Spinal cord (tissue), 10 donors: ENCODE measurements at places on chromosomes 5 and 9. TPM values are rescaled to one million over a fixed set of nuclear protein-coding genes. Genes with fewer than 3 reads are reported as not detected.

The PCDHA13 gene
- 5.7 TPM for polyA plus RNA-seq

The SHOC1 gene
- polyA plus RNA-seq, result 0.51 TPM

- H3K4me3 ChIP-seq, result no peak overlapping the region
- H3K27ac ChIP-seq, result no peak overlapping the region
- H3K27me3 ChIP-seq, result no peaks in the 10 kb centered on the region
- no peak for DNase-seq
- no peaks in the 10 kb centered on the region for H3K36me3 ChIP-seq
- H3K4me1 ChIP-seq, result no peaks in the 10 kb centered on the region
Measured at GRCh38 chr5:50744776-50745175, 78.3 kb downstream of the PARP8 start.

- no peak for DNase-seq
Measured at GRCh38 chr5:7686794-7687193, 164.1 kb downstream of the CFAP90 start.

DNA sequence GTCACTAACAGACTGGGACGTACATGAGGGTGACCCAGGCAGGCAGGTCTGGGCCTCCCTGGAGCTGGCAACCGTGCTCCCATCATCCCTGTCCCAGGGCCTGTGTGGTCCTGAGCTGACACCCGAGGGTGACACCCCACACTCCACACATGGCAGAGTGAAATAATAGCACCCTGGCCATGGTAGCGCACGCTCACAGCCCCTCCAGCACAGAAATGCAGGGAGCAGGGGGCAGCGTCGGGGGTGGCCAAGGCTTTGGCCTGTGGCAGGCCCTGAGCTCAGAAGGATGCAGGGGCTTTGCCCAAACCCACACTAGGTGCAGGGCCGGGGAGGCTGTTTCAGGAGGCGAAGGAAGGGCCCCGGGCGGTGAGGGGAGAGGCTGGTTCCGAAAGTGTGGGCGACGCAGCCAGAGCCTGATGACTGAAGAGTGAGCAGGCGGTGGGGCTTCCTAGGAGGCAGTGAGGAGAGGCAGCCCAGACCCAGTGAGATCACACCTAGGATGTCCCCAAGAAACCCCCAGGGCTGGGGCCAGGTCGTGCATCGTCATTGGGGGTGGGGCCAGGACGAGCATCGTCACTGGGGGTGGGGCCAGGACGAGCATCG is 12.9 kb downstream of the OR2V2 start:
- peak overlapping the region; percentile 40 for H3K4me3 ChIP-seq
- H3K4me1 ChIP-seq, result peaks cover 26% of the 10 kb centered on the region
- peaks cover 24% of the 10 kb centered on the region for H3K27me3 ChIP-seq
- peak overlapping the region; percentile 35 for H3K27ac ChIP-seq
- no peak for DNase-seq

GRCh38 chr9:113360242-113360842 is 11.0 kb downstream of the BSPRY start:
- DNase-seq, result no peak
- peaks cover 1% of the 10 kb centered on the region for H3K27me3 ChIP-seq
- H3K4me1 ChIP-seq, result peaks cover 2% of the 10 kb centered on the region
- no peaks in the 10 kb centered on the region for H3K36me3 ChIP-seq

DNA sequence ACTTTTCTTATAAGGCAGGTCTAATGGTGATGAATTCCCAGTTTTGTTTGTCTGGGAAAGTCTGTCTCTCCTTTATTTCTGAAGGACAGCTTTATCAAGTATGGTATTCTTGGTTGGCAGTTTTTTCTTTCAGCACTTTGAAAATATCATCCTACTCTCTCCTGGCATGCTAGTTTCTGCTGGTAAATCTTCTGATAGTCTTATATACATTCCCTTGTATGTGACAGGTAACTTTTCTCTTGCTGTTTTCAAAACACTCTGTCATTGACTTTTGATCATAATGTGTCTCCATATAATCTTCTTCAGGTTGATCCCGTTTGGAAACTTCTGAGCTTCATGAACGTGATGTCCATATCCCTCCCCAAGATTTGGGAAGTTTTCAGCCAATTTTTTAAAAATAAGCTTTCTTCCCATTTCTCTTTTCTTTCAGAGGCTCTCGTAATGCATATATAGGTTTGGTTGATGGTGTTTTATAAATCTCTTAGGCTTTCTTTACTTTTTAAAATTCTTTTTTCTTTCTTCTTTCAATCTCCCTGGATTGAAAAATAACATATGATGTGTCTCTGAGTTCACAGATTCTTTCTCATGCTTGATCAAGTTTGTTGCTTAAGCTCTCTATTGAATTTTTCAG is 22.5 kb upstream of the GRAMD2B start:
- DNase-seq, result no peak
- H3K27ac ChIP-seq, result no peak overlapping the region
- H3K36me3 ChIP-seq, result no peaks in the 10 kb centered on the region

DNA sequence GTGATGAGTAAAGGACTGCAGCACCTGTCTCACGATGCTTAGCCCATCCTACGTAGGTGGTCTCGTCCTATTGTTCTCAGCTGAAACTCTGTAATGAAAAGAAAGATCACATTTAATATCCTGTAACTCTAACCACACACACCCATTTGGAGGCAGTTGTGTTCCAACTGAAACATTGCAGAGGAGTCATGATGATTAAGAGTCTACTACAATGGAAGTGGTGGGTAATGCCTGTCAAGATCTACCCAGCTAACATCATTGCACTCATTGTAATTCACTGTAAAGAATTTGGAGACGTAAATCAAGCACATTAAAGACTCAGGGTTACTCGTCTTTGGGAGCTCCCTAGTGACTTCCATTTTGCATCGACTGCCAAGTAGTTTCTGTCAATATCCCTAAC is 106.0 kb upstream of the PTPN3 start:
- no peak overlapping the region for H3K4me3 ChIP-seq
- no peaks in the 10 kb centered on the region for H3K36me3 ChIP-seq
- no peak for DNase-seq
- no peak overlapping the region for H3K27ac ChIP-seq
- H3K4me1 ChIP-seq, result peaks cover 7% of the 10 kb centered on the region
- H3K27me3 ChIP-seq, result no peaks in the 10 kb centered on the region

- H3K4me1 ChIP-seq, result no peaks in the 10 kb centered on the region
- H3K27me3 ChIP-seq, result no peaks in the 10 kb centered on the region
- no peaks in the 10 kb centered on the region for H3K36me3 ChIP-seq
- H3K4me3 ChIP-seq, result no peak overlapping the region
Measured at GRCh38 chr5:126124706-126125345, 298.4 kb upstream of the GRAMD2B start.

DNA sequence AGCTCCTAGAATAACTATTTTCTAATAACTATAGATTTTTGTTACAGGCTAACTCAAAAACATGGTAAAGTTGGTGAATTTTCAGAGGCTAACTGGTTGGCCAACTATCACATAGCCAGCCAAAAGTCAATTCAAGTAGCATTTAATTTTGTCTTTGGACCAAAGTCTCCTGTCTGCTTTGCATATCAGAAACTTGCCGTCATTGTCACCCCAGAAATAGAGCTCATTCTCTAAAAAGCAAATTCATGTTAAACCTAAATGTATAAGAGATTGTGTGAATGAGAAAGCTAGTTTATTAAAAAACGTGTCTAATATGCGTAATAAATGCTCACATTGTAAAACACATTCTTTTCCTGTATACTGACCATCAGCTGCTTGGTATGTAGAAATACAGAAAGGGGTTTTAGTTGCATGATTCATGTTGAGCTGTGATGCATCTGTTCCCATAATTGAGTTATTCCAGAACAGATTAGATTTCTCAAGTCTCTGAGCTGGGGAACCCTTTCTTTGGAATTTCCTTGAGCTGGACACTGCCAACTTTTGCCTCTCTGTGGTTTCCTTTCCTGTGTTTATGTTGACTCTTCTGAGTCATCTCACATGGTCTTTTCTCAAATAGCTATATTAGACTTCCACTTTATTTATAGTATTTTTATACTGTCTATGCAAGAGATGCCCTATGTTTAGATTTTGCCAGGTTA is 7.3 kb downstream of the SRFBP1 start:
- H3K4me3 ChIP-seq, result no peak overlapping the region
- H3K36me3 ChIP-seq, result no peaks in the 10 kb centered on the region
- peak; percentile 22 for DNase-seq

- no peak overlapping the region for H3K4me3 ChIP-seq
- no peak for DNase-seq
- peaks cover 3% of the 10 kb centered on the region for H3K4me1 ChIP-seq
Measured at GRCh38 chr9:136769710-136770191, 5.4 kb upstream of the LCN15 start.

DNA sequence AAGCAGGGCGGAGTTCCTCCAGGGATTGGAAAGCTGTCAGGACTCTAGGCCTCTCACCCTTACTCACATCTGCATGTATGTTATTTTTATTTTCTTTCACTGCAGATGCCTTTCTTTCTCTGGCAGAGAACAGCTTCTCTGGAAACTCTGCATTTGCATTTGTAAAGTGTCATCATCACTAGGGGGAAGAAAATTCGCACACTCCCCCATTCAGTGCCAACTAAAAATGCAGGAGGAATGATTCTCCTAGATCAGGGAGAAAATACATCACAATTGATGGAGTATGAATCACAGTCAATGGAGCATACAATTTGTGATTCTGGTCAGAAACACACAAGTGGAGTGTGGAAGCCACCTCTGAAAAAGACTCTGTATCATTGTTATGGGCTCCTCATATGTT is 351.4 kb upstream of the FTMT start:
- no peak overlapping the region for H3K4me3 ChIP-seq
- no peaks in the 10 kb centered on the region for H3K4me1 ChIP-seq
- no peak for DNase-seq
- no peaks in the 10 kb centered on the region for H3K36me3 ChIP-seq
- no peak overlapping the region for H3K27ac ChIP-seq
- H3K27me3 ChIP-seq, result no peaks in the 10 kb centered on the region

GRCh38 chr9:13239208-13239607 is 40.3 kb downstream of the MPDZ start:
- peaks cover 3% of the 10 kb centered on the region for H3K36me3 ChIP-seq
- H3K4me1 ChIP-seq, result no peaks in the 10 kb centered on the region
- no peak overlapping the region for H3K27ac ChIP-seq
- H3K27me3 ChIP-seq, result no peaks in the 10 kb centered on the region

DNA sequence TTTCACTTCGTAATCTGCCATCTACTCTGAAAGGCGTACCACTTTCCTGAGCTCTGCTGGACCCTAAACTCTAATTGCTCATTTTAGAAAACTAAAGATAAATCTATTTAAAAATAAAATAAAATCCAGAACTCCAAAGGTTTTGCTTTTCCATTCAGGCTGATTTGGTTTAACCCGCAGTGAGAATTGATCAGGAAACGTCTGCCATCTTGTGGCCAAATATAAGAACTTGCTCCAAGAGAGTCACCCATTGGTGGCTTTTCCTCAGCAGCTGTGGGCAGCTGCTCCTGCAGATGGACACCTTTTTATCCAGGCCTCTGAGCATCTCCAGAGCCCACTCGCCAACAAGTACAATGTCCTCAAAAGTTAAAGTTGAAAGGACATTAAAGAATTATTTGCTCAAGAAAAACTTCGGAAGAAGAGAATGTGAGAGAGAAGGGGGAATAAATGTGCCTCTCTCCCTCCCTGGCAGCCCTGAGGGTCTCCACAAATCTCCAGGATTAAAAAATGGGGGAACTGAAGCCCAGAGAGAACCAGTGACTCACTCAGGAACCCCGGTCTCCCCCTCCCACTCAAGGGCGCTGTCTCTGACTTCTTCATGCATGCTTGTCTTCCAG is 4.1 kb downstream of the SAXO1 start:
- no peak overlapping the region for H3K4me3 ChIP-seq
- no peak overlapping the region for H3K27ac ChIP-seq
- peak; percentile 61 for DNase-seq
- peaks cover 2% of the 10 kb centered on the region for H3K27me3 ChIP-seq
- no peaks in the 10 kb centered on the region for H3K36me3 ChIP-seq
- H3K4me1 ChIP-seq, result peaks cover 5% of the 10 kb centered on the region

DNA sequence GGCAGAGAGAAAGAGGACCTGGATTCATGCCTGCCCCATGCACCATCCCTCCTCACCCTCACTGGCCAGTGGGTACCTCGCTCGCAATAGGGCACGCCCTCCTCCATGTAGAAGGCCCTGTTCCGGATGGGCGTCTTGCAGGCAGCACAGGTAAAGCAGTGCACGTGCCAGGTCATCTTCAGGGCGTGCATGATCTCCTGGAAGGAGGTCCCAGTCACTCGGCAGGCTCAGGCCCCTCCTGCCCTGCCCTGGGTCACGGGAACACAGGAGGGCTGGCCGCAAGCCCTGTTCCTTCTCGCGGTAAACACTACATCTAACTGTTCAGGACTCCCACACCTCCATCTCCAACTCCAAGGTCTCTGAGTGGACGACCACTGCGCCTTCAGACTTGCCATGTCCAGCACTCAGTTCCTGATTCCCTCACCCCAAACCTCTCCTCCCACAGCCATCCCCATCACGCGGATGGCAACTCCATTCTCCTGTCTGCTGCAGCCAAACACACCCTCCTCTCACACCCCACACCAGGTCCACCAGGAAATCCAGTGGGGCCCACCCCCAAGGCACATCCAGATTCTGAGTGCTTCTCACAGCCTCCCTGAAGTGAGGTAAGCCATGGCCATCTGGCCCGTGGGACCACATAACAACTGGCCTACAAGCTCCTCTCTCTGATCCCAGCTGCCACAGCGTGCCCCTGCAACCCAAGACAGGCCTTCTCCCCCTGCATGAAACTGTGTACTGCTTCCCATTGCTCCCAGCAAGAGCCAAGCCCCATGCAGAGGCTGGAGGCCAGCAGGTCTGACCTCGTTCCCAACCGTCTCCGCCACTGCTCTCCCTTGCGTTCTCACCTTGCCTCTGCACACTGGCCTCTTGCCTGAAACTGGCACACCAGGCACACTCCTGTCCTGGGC is 10.8 kb upstream of the DBN1 start:
- H3K36me3 ChIP-seq, result peaks cover 60% of the 10 kb centered on the region
- no peak for DNase-seq
- no peaks in the 10 kb centered on the region for H3K27me3 ChIP-seq
- H3K27ac ChIP-seq, result no peak overlapping the region
- no peak overlapping the region for H3K4me3 ChIP-seq
- peaks cover 16% of the 10 kb centered on the region for H3K4me1 ChIP-seq

DNA sequence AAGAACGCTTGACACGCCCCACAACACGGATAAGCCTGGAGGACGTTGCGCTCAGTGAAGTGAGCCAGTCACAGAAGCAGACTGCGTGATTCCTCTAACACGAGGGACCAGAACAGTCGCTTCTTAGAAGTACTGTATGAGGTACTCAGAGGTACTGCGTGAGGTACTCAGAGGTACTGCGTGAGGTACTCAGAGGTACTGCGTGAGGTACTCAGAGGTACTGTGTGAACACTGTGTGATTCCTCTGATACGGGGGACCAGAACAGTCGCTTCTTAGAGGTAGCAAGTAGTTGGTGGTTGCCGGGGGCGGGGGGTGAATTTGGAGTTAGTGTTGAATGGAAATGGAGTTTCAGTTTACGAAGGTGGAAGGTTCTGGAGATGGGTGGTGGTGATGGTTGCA is 5.8 kb downstream of the NDUFS6 start:
- no peaks in the 10 kb centered on the region for H3K4me1 ChIP-seq
- no peaks in the 10 kb centered on the region for H3K27me3 ChIP-seq
- no peak overlapping the region for H3K27ac ChIP-seq

DNA sequence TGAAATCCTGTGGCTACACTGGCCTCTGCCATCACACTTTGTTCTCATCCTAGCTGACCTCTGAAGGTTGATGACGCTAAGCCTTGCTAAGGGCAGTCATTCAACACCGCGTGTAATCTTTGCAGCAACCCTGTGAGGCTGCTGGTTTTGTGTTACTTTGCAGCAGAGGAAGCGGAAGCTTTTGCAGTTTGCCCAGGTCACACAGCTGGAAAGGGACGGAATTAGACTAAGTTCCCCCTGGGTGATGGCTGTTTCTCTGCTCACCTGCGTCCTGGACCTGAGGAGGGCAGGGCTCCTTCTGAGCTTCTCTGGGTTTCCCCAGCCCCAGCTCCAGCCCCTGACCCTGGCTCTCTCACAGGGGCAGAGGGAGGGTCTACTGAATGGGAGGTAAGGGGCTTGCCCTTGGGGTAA is 7.3 kb upstream of the SLC25A51 start:
- no peaks in the 10 kb centered on the region for H3K27me3 ChIP-seq
- no peak for DNase-seq
- peaks cover 16% of the 10 kb centered on the region for H3K4me1 ChIP-seq
- peaks cover 5% of the 10 kb centered on the region for H3K36me3 ChIP-seq
